Cortex of kidney (tissue), 1 donor: ENCODE measurements at places on chromosomes 2 and 18.

GRCh38 chr18:57443702-57444101, 8.5 kb downstream of the ONECUT2 start:
- DNase-seq: no peak

DNA sequence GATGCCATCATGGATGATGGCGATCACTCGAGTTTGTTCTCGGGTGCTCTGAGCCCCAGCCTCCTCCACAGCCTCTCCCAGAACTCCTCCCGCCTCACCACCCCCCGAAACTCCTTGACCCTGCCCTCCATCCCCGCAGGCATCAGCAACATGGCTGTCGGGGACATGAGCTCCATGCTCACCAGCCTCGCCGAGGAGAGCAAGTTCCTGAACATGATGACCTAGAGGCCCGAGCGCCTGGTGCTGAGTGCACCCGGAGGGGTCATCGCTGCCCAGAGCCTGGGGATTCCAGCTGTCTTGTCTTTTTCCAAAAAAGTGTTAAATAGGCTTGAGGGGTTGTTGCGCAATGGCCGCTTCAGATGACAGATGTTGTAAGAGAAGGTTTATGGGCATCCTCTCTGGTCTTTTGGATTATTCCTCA, 254.8 kb downstream of the GLI2 start:
- no peak for DNase-seq

DNA sequence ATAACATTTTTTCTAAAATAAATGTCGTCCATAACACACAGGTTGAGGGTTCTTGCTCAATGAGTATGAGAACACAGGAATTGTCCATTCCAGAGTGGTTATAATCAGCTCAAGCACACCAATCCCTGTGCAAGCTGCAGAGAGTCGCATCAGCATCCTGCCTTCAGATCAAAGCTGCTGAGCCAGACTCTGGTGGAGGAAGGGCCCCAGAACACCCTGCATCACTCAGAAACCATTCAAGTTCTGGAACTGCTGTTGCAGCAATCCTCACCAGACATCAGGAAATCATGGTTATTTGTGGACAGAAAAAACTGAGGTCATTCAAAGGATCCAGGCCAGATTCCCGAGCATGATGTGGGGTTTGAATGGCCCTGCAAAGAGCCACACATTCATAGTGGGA, 44.5 kb downstream of the DNER start:
- DNase-seq: no peak

GRCh38 chr2:223870840-223871611, 33.6 kb upstream of the AP1S3 start:
- DNase-seq: no peak

DNA sequence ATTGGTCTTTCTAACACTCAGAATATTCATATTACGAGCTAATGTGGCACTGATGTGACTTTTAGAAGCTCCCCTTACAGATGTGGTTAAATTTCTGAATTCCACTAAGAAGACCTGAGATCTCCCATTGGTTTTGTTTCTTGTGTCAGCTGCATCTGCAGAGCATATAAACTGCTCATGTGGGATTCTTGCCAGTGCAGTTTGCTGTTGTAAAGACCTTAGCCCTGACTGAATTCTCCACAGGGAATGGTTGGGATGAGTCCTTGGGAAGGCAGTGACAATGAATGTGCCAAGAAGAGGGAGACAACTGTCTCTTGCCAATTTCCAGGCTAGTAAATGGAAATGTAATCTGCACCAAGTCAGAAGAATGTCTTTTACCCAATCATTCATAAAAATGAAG, 94.1 kb downstream of the PTPRM start:
- DNase-seq: no peak

DNA sequence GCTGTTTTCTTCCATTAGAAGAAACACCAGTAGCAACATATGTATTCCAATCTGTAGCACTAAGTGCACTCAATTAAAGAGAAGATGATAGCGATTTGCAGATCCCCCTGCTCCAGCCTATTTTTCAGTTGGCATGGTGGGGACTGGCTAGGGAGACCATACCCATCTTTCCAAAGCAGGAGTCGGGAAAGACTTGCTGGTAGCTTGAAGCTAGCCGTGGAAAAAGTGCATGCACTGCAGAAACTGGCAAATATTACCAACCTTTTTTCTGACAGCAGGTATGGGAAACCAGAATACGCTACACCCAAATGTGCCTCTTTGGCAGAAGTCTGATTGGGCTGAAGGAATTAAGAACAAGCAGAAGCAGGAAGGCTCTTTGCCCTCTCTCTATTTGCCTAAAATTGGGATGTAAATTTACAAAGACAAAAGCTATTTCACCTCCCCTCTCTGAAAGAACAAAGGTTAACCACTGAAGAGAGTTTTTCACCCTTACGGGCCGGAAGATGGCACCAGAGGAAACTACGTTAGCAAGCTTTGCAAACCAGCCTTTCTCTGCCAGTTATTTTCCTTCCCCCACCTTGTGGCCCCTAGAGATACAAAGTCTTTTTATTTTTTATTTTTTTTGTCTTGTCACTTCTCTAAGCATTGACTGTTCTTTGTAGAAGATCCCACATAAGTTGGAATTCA, 273.1 kb downstream of the DLGAP1 start:
- DNase-seq: no peak

DNA sequence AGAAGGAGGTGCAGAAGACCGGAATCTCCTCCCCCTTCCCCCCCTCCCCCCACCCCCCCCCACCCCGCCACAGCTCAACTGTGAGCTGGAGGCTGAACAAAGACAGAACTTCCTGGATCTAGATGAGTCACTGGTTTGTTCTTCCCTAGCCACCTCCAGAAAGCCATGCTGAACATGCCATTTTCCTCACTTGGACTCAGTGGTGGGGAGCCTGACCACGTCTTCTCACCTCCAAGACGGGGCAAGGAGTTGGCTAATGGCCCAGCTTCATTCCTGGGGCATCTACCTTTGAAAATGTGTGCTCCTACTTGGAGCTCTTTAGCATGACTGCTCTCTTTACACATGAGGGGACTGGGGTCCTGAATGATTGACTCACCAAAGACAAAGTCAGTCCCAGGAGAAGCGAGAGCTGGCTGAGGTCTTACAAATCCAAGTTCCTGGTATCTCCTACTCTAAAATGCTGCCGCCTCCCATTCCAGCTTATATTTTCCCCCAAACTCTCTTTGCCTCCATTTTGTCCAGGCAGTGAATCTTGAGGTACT, 22.6 kb upstream of the FZD5 start:
- DNase-seq: no peak

- DNase-seq: no peak
Measured at GRCh38 chr2:64214281-64215115, 70.3 kb upstream of the PELI1 start.

DNA sequence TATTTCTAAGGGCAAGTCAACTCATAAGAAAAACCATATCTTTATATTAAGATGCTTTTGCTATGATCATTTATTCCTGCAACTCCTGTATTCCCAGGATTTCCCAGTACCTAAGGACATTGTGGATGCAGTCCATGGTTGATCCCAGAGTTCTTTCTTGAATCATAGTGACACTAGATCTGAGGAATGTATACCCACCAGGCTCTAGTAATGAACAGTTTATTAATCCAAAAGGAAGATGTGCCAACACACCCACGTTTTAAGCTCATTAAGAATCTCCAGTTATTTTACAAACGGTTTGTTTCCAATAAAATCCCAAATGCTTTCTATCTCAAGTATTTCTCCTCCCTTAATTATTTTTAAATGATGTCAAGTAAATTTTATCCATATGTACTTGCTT, 210.8 kb upstream of the ZEB2 start:
- no peak for DNase-seq

- no peak for DNase-seq
Measured at GRCh38 chr2:48043746-48044145, 137.4 kb upstream of the FBXO11 start.

DNA sequence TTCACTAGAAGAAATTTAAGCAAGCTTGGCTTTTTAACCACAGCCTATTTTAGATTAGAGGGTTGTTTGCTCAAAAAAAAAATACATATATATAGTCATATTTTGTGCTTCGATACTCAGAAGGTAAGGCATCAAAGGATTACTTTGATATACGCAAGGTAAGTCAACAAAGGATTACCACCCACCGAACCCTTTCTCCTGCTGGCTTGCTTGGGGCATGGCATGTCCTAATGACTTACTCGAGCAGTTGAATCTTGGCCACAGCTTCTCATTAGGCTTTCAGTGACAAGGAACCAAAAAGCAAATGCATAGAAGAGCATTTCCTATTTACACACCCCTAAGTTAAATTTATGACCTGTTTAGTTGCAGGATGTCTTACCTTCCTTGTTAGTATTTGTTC, 295.7 kb downstream of the AGAP1 start:
- no peak for DNase-seq

DNA sequence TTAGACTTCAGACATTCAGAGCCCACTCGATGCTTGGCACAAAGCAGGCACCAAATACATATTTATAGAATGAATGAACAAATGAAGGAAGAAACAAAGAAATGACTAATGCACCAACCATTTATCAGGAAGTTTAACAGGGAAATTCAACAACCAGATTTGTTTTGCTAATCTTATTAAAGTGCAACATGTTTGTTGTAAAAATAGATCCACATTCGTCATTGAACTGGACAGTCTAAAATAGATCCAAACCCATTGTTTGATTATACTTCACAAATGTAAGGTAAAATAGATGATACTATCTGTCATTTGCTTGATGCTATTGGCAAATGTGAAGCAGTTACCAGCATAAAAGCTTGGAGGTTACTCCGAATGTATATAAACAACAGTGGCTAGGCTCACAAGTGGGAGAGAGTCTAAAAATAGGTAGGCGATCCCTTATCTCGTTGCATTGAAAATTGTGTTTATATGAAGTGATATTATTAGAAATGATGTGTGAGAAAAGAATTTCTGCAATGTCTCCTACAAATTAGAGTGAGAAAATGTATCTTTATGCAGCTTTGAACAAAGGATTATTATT, 246.2 kb downstream of the NEDD4L start:
- no peak for DNase-seq

DNA sequence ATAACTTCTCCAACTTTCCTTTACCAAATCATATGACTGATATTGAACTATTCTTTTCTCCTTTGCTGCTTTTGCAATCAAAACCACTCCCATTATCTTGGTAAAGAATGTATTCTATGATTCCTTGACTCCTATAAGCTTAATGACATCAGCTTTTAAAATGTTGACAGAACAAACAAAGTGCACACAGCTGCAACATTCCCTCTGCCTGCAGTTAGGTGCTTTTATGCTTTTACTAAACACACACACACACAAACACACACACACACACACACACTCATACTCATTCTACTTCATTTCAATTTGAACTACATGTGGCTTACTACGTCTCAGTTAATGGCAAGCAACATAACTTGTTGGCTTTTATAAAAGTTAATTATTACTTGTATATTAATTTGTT, 946.6 kb downstream of the DPP10 start:
- DNase-seq: no peak

DNA sequence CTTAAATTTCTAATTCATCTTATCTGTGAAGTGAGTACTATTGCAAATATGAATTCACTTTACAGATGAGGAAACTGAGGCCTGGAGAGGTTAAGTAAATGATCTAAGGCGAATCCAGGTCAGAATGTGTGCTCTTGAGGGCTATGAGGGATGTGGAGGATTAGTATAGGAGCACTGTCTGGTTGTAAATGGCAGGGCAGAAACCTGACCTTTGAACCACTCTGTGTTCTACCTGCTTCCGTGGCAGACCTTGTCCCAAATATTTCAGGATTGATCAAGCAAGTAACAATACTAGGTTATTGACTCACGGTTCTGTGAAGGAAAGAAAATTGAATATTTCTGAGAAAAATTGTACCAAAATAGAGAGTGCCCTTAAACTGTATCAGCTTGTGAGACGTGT, 74.7 kb downstream of the PTPRM start:
- no peak for DNase-seq

- no peak for DNase-seq
Measured at GRCh38 chr18:396556-396955, 103.9 kb downstream of the COLEC12 start.

DNA sequence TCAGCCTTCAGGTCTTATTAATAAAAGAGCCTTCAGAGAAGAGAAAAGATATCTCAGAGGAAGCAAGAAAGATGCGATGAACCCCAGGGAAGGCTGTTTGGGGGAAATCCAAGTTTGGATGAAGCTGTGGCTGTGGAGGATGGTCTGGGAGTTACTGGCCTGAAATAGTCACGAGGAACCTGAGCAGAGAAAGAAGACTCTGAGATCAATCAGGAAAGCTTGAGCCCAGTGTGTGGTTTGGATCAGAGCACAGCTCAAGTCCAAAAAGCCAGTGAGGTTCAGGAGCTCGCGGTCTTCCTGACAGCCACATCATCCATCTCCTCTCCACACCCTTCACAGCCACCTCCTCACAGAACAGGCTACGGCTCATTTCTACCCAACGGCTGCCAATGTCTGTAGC, 87.4 kb upstream of the SERPINE2 start:
- DNase-seq: no peak

DNA sequence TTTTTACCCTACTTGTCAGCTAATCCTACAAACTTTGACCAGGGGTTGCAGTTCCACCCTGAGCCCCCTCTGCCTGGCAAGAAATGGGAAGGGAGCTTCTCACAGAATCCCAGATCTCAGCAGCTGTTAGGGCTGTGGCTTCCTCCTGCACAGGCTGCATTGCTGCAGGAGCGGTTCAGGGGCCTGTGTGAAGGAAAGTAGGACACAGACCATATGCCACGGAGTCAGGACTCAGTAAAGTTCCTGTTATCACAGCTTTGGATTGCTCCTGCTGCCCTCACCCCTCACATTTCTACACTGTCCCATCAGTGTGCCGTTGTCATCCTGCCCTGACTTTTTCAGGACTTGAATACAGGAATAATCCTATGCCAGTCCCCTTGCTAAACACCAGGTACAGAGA, 62.8 kb upstream of the SP3 start:
- DNase-seq: no peak

- DNase-seq: no peak
Measured at GRCh38 chr2:132662732-132663131, 7.3 kb downstream of the LYPD1 start.

DNA sequence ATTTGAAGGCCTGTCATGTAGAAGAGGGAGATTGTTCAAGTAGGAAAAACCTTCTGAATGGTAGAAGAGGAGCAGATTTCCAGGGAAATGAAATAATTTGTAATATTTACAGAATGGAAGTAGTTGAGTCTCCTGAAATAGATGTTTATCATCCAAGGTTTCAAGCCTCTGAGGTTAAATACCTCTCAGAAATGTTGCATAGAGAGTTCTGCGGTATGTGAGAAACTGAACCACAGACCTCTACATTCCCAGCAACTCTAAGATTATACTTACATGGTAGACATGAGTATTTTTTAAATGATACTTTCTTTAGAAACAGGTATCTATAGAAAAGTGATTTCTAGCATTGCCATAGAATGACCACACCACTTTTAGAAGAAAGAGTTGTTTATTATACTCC, 379.8 kb upstream of the FANCL start:
- DNase-seq: no peak
